ENCODE measurements at places on chromosomes 5 and 9. TPM values are rescaled to one million over a fixed set of nuclear protein-coding genes. Genes with fewer than 3 reads are reported as not detected.

Gene PAPPA
- 1.2 TPM for total RNA-seq

Gene PAXX
- 64.0 TPM for total RNA-seq

Gene SIL1
- total RNA-seq: 35.4 TPM

Gene TAF11L4
- total RNA-seq: not detected

Gene PRRX2
- 6.3 TPM for total RNA-seq

DNA sequence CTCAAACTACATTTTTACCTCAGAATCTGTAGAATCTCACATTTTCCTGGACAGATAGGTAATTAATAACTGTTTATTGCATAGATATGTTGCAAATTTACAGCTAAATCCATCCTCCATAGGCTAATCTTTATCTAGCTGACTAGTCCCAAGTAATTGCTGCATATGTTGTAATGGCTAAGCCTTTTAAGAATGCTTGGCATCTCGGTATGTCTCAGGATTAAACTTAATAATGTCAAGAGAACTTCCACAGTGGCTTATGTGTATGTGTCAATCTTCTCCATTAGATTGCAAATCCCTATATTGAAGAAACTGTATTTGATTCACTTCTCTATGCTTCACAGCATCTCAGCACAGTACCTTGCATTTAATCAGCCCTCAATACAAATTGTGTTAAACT lies 131.9 kb downstream of the PRDM9 start:
- H3K27me3 ChIP-seq: no peaks in the 10 kb centered on the region
- no peaks in the 10 kb centered on the region for H3K36me3 ChIP-seq
- H3K4me1 ChIP-seq: no peaks in the 10 kb centered on the region
- DNase-seq: no peak

GRCh38 chr5:181204826-181205760 lies at the start of gene TRIM7:
Gene TRIM7 (minus strand): TSS chr5:181205196. CDS start chr5:181205110, 86 bp downstream.
- peak within 1 kb of the TSS; percentile 76 for H3K27ac ChIP-seq
- H3K4me3 ChIP-seq: peak within 1 kb of the TSS; percentile 78
- H3K27me3 ChIP-seq: no peaks in the 10 kb centered on the region
- H3K36me3 ChIP-seq: no peaks in the 10 kb centered on the region
- peaks cover 17% of the 10 kb centered on the region for H3K4me1 ChIP-seq

DNA sequence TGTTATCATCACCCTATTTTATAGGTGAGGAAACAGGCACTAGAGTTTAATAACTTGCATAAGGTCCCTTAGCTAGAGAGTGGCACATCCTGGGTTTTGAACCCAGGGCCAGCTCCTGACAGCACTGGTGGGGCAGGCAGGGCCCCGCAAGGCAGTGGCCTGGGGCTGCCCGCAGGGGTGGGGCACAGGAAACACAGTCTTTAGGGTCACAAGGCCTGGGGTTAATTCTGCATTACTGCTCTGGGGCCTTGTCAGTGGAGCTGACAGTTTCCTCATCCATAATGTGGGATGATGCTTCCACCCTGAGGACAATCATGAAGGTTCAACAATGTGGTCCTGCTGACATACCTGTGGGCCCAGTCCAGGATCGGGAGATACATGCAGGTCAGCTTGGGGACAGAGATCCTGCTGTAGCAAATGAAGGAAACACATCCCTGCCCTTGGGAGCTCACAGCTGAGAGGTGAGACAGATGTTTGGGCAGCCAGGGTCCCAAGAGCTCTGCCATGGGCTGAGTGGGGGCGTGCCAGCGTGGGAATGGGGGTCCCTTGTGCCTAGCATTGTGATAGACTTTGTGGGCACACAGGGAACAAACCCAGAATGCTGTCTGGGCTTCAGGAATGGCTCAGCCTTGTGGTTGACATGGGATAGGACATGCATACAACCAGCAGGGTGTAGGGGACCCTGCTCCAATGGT lies 14.7 kb downstream of the FGF18 start:
- no peak overlapping the region for H3K4me3 ChIP-seq
- no peak for DNase-seq
- H3K36me3 ChIP-seq: no peaks in the 10 kb centered on the region
- H3K27ac ChIP-seq: no peak overlapping the region
- no peaks in the 10 kb centered on the region for H3K27me3 ChIP-seq
- no peaks in the 10 kb centered on the region for H3K4me1 ChIP-seq

DNA sequence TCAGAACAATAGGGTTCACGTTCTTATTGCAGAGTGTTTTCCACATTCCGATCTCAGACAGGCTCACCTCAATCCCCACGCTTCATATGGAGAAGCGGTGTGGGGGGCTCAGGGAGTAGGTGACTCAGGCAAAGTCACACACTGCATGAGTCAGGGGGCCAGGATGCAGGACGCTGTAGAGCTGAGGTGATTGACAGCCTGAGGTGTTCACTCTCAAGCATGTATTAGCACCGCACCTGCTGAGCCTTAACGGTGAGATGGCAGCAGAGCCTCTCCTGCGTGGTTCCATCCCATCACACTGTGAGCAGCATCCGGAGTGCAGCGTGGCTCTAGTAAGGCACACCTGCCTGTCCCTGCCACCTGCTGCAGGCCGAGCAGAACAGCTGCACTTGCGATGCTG lies 194.0 kb downstream of the IRX2 start:
- DNase-seq: no peak
- H3K27me3 ChIP-seq: no peaks in the 10 kb centered on the region
- H3K27ac ChIP-seq: no peak overlapping the region
- no peaks in the 10 kb centered on the region for H3K4me1 ChIP-seq

GRCh38 chr9:23826120-23826629 lies at the start of gene ELAVL2:
Gene ELAVL2 (minus strand): TSS chr9:23826240. CDS start chr9:23762234, 64,006 bp downstream.
- peak within 1 kb of the TSS; percentile 27 for H3K4me3 ChIP-seq
- no peaks in the 10 kb centered on the region for H3K27me3 ChIP-seq
- DNase-seq: no peak
- no peaks in the 10 kb centered on the region for H3K36me3 ChIP-seq
- H3K27ac ChIP-seq: no peak within 1 kb of the TSS

DNA sequence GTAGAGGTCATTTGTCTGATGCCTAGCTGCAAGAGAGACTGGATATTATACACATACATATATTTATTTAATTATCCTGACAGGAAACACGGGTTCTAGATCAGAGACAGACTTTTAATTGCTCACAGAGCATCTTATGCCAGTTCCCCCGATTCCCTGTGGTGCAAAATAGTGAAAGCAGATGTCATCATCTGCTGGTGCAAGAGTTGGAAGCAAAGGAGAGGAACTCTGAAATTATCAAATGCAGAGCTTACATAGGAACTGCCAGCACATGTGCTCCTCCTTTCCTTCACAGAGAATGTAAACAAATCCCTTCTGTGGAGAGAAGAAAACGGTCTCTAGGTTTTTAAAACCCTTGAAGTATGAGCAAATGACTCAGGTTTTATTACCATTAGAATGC lies 69.3 kb downstream of the DTWD2 start:
- H3K27me3 ChIP-seq: no peaks in the 10 kb centered on the region
- DNase-seq: no peak
- H3K4me1 ChIP-seq: no peaks in the 10 kb centered on the region
- H3K4me3 ChIP-seq: no peak overlapping the region

GRCh38 chr9:112011051-112011620 lies 114.5 kb downstream of the UGCG start:
- H3K4me3 ChIP-seq: no peak overlapping the region
- DNase-seq: no peak
- H3K27me3 ChIP-seq: no peaks in the 10 kb centered on the region
- peak overlapping the region; percentile 99 for H3K27ac ChIP-seq

DNA sequence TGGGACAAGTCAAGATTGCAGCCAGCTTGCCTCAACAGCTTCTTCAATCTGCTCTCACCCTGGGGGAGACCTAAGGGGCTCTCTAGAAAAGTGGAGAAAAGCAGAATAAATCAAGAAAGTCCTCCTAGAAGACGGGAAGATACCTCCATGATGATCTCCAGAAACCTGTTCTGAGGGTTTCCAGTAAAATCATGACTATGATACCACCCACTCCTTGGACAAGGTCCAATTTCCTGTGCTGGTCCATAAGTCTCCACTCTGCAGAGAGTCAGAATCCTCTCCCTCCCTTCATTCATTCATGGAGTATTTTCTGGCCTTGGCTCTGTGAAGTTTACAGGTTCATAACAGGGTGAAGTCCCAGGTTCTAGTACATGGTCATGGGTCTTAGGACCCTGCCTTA lies 168.6 kb downstream of the SLC12A2 start:
- H3K36me3 ChIP-seq: no peaks in the 10 kb centered on the region
- H3K27me3 ChIP-seq: no peaks in the 10 kb centered on the region
- H3K27ac ChIP-seq: no peak overlapping the region
- no peak for DNase-seq
- no peaks in the 10 kb centered on the region for H3K4me1 ChIP-seq

DNA sequence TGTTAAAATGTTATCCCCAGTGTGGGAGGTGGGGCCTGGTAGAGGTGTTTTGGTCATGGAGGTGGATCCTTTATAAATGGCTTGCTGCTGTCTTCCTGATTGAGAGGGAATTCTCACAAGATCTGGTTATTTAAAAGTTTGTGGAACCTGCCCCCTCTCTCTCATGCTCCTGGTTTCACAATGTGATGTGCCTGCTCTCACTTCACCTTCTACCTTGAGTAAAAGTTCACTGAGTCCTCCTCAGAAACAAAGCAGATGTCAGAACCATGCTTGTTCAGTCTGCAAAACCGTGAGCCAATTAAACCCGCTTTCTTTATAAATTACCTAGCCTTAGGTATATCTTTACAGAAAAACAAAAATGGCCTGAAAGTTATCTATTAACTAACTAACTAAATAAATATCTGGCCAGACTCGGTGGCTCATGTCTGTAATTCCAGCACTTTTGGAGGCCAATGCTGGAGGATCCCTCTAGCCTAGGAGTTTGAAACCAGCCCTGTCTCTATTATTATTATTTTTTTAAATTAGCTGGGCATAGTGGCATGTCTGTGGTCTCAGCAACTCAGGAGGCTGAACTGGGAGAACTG lies 1067.4 kb downstream of the CDH9 start:
- no peaks in the 10 kb centered on the region for H3K27me3 ChIP-seq
- no peak overlapping the region for H3K4me3 ChIP-seq
- H3K27ac ChIP-seq: no peak overlapping the region
- DNase-seq: no peak
- no peaks in the 10 kb centered on the region for H3K4me1 ChIP-seq

- H3K36me3 ChIP-seq: peaks cover 6% of the 10 kb centered on the region
- peak overlapping the region; percentile 29 for H3K27ac ChIP-seq
- no peak overlapping the region for H3K4me3 ChIP-seq
- peaks cover 51% of the 10 kb centered on the region for H3K4me1 ChIP-seq
Measured at GRCh38 chr9:137615387-137615871, 3.4 kb upstream of the EHMT1 start.

DNA sequence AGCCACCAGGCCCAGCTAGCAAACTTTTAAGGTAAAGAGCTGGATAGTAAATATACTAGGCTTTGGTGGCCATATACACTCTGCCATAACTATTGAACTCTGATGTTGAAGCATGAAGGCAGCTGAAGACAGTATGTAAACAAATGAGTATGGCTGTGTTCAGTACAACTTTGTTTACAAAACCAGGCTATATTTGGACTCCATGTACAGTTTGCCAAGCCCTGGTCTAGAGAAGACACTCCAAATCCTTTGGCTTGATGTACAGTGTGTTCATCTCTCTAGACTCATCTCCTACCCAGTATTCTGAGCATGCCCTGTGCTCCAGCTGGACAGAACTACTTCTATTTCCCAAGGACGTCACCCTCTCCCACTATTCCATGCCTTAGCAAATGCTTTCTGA lies 54.3 kb upstream of the MEGF10 start:
- H3K27me3 ChIP-seq: no peaks in the 10 kb centered on the region
- no peak overlapping the region for H3K4me3 ChIP-seq
- H3K27ac ChIP-seq: no peak overlapping the region
- H3K36me3 ChIP-seq: no peaks in the 10 kb centered on the region
- no peaks in the 10 kb centered on the region for H3K4me1 ChIP-seq

- no peak overlapping the region for H3K4me3 ChIP-seq
- no peaks in the 10 kb centered on the region for H3K4me1 ChIP-seq
- DNase-seq: no peak
- H3K27ac ChIP-seq: no peak overlapping the region
Measured at GRCh38 chr5:6393596-6394194, 15.3 kb upstream of the MED10 start.
